B cell (primary cell): ENCODE measurements at places on chromosomes 3 and 15. TPM values are rescaled to one million over a fixed set of nuclear protein-coding genes. Genes with fewer than 3 reads are reported as not detected.

ULK3 gene
- 51.1 and 55.9 TPM in 2 replicates for total RNA-seq

DNA sequence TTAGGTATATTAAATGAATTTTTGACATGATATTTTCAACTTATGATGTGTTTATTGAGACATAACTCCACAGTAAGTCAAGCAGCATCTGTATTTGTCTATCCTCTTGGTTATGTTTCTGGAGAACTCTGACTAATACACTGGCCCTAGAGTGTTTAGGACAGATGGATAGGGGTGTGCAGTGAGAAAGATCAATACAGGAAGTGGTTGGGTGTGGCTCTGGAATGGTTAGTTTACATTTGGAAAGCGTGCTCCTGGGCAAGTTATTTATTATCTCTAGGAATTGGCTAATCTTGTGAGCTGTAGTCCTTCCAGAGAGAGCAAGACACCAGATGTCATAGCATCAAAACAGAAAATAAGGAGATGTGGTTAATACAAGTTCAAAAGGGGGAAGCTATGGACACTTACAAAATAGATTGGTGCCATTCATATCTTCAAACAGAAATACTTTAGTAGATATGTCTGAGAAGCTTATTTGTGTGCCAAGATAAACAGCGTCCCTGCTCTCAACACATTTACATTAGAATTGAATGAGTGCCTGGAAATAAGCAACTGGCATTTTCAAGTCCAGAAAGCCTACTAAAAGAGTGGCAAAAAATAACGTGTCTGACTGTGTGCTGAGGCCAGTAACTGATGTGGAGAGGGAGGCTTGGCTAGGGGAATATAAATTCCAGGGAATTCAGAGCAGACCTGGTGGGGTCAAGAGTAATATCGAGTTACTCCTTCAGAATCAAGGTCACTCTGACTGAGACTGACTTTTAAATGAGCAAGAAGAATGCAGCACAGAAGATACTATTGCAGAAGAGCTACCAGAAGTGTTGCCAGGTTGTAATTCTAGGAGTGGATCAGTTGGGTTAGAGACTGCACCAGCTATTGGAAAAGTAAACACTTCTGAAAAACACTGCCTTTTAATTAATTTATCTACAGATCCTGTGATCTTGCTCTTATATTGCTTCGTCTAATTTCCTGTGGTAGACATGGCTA lies 33.4 kb upstream of the PLAAT1 start:
- no peaks in the 10 kb centered on the region for H3K27me3 ChIP-seq
- H3K36me3 ChIP-seq = no peaks in the 10 kb centered on the region

DNA sequence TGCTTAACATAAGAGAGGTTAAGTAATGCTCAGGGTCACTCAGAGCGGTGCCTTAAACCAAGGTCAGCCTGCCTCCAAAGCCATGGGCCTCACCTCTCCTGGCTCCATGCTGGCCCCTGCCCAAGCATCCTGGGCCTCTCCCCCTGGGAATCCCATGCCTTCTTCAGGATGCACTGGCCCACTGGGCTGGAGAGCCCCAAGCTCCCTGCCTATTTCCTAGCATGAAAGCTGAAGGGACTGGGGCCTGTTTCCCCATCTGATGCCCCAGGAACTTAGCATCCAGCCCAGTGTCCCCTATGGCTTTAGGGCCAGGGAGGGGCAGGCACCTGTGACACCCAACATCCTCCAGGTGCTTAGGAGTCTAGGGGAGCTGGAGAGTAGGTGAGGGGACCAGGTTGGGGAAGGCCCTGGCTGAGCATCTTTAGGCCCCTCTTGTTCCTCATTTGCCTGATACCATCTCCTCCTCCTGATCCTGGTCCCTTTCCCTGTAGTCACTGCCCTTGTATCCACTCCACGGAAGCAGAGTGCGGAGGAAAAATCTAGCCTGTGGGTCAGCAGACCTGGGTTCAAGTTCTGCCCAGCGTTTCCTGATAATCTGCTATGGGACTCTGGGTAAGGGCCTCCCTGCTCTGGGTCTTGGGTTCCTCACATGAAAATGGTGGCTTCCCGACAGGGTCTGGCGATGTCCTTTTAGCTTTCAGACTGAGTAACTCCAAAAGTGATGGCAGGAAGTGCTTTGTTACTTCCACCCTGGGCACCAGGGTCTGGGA lies 28.6 kb downstream of the EHD4 start:
- no peak overlapping the region for H3K4me3 ChIP-seq
- H3K27me3 ChIP-seq = no peaks in the 10 kb centered on the region
- no peaks in the 10 kb centered on the region for H3K4me1 ChIP-seq
- DNase-seq = no peak
- no peak overlapping the region for H3K27ac ChIP-seq

SH2D7 gene
- not detected in 2 replicates for total RNA-seq
